ENCODE measurements at places on chromosomes 2 and 18.

DNA sequence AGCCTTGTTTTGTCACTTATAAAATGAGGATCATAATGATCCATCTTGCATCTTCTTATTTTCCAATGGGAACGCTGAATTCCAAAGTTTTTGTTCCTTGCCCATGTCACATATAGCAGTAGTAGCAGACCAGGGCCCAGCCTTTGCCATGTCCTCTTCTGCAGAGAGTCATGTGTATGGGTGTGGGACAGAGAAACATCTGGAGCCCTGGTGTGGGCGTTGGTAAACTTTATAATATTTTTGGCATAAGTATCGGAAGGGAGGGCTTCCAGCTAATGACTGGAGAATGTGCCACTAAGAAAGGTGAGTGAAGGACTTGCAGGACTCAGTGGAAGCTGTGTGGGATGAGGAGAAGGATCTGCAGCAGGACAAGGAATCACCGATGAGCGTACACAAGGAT, 157.2 kb downstream of the NCKAP5 start:
- DNase-seq, result no peak

- no peak for DNase-seq
Observed at GRCh38 chr2:240111253-240111652, 24.9 kb downstream of the COPS9 start.

DNA sequence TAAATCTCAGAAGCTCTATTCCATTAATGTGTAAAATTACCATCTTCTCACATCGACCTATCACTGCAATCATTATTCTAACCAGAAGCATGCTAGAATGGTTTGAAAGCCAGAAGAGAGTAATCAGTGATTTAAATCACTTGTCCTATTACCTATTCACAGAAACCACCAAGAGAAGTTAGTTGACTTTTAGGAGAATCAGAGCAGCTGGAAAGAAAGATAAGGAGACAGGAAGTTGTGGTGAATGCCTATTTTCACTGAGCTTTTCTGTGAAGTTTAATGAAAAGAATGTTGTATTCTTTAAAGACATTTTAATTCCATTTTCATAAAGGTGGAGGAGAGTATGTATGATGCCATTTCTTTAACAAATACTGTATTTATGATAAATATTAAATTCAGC, 352.6 kb upstream of the CRIM1 start:
- DNase-seq, result no peak

DNA sequence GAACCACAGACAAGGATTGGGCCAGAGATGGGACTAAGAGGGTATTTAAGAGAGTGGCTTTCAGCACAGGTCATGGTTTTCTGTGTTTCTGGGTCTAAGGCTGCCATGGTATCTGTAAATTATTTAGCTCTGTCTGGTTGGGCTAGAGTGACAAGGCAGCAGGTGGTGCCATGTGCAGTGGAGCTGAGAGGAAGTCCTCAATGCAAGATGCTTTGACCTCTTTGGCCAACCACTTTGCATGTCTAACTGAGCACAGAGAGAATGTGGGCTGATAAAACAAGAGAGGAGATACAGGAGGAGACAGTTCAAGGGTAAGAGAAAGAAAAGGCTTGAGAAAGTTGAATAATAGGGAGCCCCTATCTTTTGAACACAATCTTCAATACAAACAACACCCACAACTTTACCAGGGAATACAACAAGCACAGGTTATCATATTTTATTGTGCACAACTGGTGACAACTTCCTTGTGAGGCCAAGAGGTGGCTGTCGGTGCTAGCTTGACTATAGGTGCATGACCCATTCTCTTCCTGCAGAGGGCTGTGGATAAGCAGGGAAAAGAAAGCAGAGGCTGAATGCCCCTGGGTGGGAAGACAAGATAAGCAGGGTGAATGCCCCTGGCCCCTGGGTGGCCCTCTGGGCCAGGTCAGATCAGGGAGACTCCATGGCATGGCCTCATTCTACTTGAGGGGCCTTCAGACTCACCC, 12.3 kb downstream of the FLACC1 start:
- no peak for DNase-seq

DNA sequence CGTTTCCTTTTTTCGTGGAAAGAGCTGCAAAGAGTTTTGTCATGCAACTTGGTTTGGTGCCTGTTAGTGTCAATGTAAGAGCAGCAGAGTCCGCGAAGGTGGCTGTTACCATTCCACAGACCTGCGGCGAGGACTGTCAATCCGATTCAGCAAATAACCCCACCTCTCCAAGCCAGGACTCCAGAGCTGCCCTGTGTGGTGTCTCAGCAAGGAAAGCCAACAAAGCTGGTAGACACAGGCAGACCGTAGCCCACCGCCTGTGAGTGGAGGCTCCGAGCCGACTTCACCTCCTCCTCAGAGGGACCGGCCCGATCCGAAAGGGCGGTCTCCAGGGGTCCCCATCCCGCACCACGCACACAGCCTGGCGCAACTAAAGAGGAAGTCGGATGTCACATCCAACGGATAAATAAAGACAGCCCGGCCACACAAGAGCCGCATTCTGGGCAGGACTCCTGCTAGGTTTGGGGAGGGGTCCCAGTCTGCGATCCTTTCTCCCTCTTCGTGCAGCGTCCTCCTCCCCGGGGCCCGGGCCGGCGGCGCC, 819 bp downstream of the ANKRD44 start:
- peak; percentile 50 for DNase-seq

GRCh38 chr18:3584897-3585460, 135.0 kb downstream of the TGIF1 start:
- DNase-seq, result no peak

GRCh38 chr2:190615555-190616200, 33.2 kb upstream of the NAB1 start:
- no peak for DNase-seq

DNA sequence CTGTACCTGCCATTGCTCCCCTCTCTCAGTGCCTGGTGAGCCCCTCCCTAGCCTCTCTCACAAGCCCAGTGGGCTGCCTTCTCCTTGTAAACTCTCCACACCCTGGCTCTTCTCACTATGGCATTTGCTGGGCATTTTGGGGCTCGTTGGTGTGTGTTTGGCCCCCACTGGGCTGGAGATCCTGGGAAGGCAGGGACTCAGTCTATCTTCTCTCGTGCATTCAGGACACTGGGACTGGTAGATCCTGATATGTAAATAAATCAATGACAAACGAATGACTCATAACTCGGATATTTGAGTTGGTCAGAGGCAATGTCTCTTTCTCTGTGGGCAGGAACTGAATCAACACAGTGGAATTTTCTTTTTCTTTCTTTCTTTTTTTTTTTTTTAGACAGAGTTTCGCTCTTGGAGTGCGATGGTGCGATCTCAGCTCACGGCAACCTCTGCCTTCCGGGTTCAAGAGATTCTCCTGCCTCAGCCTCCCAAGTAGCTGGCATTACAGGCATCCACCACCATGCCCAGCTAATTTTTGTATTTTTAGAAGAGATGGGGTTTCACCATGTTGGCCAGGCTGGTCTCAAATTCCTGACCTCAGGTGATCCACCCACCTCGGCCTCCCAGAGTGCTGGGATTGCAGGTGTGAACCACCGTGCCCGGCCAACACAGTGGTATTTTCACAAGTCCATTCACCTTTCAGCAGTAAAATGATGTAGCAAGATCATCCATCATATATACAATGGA, 144.6 kb upstream of the SPRED2 start:
- DNase-seq, result no peak

GRCh38 chr2:37026050-37026449, 58.1 kb downstream of the HEATR5B start:
- DNase-seq, result no peak

GRCh38 chr2:134305109-134305491, 51.2 kb downstream of the MGAT5 start:
- DNase-seq, result no peak

GRCh38 chr18:75090336-75090735, 118.6 kb downstream of the PTGR3 start:
- DNase-seq, result no peak

DNA sequence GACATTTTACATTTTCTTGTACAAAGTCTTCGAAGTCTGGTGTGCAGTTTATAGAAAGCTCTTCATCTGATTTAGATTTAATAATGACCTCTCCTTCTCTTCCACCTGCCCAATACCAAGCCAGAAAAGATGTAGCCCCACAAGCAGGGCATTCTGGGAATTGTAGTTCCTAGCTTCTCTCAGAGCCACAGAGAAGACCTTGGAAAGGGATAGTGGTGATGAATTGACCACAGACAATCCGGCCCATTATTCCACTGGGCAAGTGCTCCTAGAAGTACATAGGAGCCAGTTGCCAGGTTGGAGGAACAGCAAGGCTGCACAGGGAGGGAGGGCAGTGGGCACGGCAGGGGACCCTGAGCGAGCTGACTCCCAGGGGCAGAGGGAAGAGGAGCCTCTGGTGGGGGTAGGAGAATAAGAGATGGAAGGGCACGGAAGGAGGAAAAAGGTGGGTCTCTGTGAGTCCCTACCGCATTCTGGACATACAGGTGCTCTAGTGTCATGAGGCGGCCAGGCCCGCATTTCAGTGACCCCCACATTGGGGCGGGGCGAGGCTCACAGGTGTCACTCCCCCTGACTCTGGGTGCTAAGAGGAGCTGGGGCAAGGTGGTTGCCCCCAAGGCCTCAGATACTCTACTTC, 152.5 kb upstream of the HAAO start:
- no peak for DNase-seq

- no peak for DNase-seq
Observed at GRCh38 chr2:226578879-226579278, 220.7 kb downstream of the IRS1 start.

- DNase-seq, result no peak
Observed at GRCh38 chr2:40138314-40138713, 313.6 kb downstream of the SLC8A1 start.

DNA sequence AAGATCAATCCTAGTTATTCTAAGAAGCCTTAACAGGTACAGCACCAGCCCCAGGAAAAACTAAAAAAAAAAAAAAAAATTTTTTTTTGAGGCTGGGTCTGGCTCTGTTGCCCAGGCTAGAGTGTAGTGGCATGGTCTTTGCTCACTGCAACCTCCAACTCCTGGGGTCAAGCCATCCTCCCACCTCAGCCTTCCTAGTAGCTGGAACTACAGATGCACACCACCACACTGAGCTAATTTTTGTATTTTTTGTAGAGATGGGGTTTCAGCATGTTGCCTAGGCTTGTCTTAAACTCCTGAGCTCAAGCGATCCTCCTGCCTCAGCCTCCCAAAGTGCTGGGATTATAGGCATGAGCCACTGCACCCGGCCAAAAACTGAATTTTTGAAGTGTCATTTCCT, 10.3 kb upstream of the ALPK2 start:
- DNase-seq, result no peak

DNA sequence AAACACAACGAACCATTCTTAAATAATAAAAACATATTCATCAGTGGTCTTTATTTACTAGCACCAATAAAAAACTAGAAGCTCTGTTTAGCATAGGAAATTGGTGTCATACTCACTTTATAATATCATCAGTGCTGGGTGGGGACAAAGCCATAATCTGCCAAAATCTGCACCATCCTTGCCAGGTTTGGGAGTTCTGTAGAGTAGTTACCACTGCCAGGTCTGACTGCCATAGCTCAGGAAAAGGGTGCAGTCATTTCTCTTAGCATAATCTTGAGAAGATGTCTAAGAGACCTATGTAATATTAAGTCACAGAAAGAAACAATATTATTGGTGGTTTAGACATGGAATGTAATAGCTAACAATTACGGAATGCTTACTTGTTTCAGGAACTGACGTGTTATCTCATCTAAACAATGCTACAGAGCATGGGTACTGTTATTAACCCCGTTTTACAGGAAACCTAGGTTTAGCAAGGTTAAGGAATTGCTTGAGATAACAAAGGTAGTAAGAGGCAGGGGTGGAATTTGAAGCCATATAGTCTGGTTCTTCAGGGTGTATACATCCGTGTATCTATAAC, 1.6 kb upstream of the MARCHF7 start:
- no peak for DNase-seq

DNA sequence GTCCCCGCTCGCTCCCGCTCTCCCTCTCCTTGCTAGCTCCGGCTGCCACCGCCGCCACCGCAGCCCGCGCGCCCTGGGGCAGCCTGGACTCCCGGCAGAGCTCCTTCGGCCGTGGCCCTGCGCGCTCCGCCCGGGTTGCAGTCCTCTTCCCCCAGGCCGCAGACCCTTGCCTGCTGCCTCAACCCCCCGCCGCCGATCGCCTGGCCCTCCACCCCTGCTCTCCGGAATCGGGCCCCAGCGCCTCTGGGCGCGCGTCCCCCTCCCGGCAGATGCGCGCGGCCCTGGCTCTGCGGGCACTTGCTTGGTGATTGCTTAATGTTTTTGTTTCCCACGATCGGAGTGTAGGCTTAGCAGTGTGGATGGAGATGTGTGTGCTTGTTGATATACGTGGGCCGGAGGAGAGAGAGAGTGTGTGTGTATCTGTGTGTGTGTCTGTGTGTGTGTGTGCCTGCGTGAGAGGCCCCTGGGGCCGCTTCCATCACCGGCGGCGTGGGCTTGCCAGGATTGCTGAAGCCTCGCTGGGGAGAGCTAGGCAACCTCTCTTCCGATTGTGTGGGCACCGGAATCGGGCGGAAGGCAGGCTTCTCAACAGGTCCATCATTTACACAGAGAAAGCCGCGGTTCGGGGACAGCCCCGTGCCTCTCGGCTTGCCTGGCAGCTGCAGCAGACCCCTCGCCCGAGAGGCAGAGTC, 877 bp downstream of the INHBB start:
- DNase-seq, result no peak

- DNase-seq, result no peak
Observed at GRCh38 chr18:36047521-36047920, 19.8 kb downstream of the RPRD1A start.

GRCh38 chr2:5412001-5412400, 280.2 kb upstream of the SOX11 start:
- no peak for DNase-seq

DNA sequence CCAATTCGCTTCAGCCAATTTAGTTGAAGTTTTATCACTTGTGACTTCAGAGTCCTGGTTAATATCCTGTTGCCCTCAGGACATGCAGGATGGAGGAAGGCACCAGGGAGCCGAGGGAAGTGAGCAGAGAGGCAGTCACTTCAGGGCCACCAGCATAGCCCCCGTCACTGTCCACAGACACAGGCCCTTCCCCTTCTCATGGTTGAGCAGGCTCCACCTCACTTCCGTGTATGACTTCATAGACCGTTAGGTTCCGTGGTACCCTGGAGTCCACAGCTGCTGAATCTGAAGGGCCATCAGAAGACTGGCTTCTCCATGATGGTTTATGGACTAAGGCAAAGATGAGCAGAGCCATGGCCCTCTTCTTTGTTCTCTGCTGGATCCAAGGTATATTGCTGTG, at the start of gene C2orf92:
C2orf92 (plus strand) TSS at position 266 of the 400 bp plus-strand sequence; CDS start at position 342, 76 bp downstream.
- no peak for DNase-seq

Data from ovary (tissue), 10 donors.